ENCODE measurements at places on chromosomes 11 and 22.

DNA sequence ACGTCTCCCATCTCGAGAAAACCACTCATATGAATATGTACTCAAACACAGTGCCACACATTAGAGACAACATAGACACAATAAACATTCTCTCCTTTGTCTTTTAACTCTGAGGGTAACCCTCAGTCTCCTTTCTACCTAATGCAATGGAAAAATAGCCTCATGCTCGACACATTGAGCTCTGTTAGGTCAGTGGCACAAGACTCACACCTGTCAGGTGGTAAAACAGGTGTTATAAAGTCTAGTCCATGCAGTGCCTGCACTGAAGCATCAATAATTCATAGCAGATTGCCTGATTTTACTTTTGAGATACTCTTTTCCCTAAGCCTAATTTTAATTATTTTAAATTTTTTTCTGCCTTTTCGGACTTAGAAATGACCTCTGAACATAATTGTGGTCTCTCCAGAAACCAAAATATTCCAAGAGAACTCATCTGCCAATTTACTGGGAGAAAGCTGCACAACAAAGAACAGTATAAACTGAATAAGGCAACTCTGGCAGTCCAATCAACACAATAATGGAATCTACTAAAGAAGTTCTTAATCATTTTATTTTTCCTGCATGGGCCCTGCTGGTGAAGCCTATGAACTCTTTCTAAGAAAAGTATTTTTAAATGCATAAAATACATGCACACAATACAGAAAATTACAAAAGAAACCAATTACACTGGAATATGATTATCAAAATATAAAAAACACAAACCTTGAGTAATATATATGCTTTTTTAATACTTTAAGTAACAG lies 9.9 kb downstream of the RDX start:
- DNase-seq, result no peak

- peak; percentile 76 for DNase-seq
Measured at GRCh38 chr22:37632174-37633088, 7.0 kb upstream of the SH3BP1 start.

GRCh38 chr11:7307836-7308235 lies 56.1 kb downstream of the SYT9 start:
- DNase-seq, result no peak

GRCh38 chr11:93700830-93701229 lies 39.3 kb downstream of the CEP295 start:
- no peak for DNase-seq

DNA sequence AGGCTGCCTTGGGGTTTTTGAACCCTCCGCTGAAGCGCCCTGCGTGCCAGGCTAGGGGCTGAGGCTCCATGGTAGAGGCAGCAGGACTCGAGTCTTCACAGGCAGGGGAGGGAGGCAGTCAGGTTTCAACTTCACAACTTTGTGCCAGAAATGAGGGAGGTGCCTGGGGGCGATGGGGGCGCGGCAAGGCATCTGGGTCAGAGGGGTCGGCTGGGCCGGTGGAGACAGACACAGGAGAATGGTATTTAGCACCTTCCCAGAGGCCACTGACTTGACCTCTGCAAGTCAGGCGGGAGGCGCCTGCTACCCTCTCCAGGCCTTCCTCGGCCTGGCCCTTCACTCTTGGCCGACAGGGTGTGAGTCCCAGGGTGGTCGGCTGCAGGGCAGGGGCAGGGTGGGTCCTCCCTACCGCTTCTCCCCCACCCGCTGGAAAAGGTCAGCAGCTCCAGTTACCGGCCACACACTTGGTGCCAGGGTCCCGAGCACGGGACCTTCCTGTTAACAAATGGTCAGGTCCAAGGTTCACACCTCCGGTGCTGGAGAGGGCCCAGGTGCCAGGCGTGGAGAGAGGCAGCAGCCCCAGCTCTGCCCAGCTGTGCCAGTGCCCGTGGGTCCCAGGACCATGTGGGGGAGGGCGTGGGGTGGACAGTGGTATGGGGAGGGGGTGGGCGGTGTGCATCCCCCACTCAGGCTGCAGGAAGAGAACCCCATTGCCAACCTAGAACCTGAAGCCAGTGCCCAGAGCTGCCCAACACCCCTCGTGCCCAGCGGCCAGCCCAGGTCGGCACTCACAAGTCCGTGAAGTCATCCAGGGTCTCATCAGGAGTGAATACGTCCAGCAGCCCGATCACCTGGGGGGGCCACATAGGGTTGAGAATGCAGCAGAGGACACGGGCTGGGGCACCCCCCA lies 3.8 kb downstream of the MAPK12 start:
- DNase-seq, result no peak

DNA sequence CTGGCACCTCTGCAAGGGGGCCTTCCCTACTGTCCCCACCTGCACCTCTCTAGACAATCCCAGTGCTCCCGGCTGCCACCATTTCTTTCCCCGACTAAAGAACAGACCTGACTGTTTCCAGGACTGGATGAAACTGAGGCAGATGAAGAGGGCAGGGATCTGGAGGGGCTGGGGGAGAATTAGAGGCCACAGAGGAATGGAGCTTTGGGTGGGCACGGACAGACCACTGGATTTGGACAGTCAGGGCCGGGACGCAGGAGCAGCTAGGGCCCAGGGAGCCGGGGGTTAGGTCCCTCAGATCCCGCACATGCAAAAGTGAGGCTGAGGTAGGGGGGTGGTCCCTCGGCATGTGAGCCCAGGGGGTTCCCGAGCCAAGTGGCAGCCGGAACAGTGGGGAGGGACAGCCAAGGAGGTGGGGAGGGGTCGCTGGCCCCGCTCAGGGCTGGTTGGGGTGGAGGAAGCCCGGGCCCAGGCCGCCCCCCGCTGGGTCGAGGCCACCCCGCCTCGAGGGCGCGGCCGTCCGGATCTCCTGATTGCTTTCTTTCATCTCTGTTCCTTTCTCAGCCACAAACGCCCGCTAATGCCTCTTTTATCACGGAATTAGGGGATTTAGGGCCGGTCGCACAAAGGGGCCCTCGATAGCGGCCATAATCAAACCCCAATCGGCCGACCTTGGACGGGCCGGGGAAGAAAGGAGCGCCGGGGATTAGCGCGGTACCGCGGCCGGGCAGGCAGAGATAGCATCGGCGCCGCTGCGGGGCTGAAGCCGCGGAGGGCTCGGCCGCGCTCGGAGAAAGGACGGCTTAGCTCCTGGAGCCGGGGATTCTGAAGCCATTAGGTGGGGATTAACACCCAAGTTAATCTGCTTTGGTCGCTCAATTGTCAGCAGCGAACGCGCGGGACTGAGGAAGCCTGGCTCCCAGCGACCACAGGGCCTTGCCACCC lies 9.3 kb downstream of the SLC25A1 start:
- no peak for DNase-seq

GRCh38 chr22:30876915-30877553 lies 91.5 kb downstream of the MORC2 start:
- DNase-seq, result no peak

DNA sequence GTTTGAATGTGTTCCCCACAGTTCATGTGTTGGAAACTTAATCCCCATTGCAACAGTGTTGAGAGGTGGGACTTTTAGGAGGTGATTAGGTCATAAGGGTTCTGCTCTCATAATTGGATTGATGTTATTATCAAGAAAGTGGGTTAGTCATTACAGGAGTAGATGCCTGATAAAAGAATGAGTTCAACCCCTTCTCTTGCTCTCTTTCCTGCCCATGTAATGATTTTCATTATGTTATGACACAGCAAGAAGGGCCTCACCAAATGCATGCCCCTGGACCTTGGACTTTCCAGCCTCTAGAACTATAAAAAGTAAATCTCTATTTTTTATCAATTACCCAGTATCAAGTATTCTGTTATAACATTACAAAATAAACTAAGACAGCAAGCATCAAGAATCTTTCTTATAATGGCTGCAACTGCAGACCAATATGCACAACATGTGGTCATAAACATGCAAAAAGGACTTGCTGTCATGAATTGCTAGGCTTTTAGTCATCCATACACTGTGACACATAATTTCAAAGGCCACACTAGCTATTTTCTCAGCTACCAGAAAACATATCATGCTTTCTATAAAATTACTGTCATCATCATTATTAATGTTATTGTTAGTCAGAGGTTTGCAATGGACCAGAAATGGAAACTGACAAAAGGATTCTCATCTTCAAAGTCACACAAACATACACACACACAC lies 99.9 kb upstream of the GUCY1A2 start:
- DNase-seq, result no peak

GRCh38 chr11:41851743-41852142 lies 392.3 kb upstream of the LRRC4C start:
- DNase-seq, result no peak

GRCh38 chr22:29530716-29531115 lies 22.8 kb downstream of the THOC5 start:
- no peak for DNase-seq

GRCh38 chr11:118358071-118358470 lies 1.3 kb upstream of the UBE4A start:
- DNase-seq, result no peak

Data from activated CD8-positive, alpha-beta memory T cell treated with anti-CD3 and anti-CD28 coated beads, Interleukin-2, amount 10 ng/mL, durations not matched to agents 7 days and 5 days (primary cell).